ENCODE measurements at places on chromosomes 1 and 21.

DNA sequence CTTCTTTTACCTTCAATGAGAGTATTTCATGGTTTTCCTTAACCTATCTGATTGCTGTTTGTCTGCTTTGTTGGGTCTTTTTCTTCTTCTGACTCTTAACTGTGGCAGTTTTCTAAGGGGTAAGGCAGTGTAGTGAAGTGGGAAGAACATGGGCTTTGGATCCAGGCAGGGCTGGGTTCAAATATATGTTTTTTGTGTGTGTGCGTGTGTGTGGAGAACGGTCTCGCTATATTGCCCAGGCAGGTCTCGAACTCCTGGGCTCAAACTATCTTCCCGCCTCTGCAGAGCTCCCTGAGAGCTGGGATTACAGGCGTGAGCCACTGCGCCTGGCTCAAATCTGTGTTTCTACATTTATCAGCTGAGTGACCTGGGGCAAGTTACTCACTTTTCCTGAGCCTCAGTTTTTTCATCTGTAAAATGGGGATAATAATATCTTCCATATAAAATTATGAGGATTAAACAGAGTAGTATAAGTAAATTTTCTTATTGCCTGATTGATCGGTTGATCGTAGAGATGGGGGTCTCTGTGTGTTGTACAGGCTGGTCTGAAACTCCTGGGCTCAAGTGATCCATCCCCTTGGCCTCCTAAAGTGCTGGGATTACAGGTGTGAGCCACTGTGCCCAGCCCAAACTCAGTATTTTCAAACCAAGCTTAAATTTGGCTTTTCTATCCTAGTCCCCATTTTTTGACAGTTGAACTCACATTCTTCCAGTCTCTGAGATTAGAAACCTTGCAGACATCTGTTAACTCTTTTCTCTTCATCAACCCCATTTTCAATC is 36.0 kb upstream of the MACF1 start:
- no peak for DNase-seq

- no peak for DNase-seq
Measured at GRCh38 chr1:206591226-206591625, 21.0 kb downstream of the EIF2D start.

DNA sequence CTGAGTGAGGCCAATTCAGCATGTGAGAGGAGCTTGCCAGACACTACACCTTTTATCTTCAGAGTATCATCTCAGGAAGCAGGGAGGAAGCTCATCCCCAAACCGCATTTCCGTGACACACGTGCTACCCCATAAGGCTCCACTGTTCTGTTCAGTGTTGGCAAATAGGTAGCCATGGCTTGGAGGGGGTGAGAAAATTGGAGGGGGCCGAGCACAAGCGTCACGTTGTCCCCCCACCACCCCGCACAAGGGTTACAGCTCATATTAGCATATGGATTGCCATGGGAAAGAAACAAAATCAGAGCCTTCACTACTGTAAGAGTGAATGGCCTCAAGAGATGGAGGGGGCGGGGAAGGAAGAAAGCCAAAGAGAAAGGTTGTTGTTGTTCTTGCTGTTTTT is 46.7 kb downstream of the OLIG1 start:
- no peak for DNase-seq

DNA sequence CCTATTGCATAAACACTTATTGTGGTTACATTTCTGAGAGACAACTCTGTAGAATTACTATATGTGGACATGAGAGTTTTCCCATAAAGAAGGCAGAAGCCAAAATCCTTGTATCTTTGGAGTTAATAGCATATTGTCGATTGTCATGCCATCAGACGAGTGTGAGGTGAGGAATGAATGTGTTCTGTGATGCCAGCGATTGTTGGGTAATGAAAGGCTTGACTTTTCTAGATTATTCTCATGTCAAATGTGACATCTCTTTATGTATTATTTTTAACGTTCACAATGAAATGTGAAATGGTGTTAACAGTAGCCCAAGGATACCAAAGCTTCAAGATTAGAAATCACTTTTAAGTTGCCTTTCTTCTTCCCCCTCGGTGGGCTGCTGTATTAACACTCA is 84.9 kb downstream of the C1orf21 start:
- DNase-seq: no peak

DNA sequence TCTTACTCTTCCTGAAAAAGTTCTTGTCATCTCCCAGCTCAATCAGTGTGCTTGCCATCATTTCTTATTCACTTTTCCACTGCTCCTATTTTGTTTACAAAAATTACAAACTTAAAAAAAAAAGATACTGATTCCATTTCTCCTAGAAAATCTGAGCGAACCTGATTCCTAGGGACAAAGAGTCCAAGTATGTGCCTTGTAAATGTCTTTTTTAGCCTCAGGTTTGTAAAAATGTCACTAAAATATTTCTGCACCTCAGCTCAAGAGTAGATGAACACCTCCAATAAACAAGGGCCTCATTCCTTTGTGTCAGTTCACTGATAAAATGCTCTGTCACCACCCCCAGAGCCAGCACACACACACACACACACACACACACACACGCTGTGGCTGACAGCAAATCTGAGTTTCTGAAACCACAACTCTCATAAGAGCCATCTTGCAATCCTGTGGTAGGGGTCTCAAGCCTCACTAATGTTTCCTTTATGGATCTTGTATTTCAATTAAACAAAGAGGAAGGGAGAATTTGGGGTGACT is 299.2 kb downstream of the PBX1 start:
- DNase-seq: no peak

- no peak for DNase-seq
Measured at GRCh38 chr1:89088572-89088971, 23.6 kb upstream of the GBP1 start.

DNA sequence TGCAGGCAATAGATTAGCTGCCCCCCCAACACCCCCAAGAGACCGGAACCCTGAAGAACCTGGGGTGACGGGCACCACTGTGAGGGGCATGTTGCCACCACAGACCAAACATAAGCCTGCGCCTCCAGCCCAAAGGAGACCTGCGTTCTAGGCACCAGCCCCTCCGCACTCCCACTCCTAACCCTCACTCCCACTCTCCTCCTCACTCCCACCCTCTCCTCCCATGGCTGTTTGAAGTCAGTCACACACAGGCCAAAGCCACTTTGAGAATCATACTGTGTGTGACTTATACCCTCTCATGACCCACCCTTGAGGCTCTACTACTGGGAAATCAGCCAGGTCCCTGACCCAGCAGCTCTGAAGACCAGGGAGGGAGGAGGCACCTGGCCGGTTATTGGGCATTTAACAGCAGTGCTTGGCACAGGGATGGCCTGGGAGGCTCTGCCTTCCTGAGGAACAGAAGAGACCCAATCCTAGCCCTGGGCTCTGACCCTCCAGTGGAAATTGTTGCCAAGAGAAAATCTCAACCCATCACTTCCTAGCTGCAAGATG is 43.5 kb downstream of the FBXO2 start:
- DNase-seq: no peak

GRCh38 chr1:220787069-220787619 is 431 bp downstream of the MTARC1 start:
- no peak for DNase-seq

DNA sequence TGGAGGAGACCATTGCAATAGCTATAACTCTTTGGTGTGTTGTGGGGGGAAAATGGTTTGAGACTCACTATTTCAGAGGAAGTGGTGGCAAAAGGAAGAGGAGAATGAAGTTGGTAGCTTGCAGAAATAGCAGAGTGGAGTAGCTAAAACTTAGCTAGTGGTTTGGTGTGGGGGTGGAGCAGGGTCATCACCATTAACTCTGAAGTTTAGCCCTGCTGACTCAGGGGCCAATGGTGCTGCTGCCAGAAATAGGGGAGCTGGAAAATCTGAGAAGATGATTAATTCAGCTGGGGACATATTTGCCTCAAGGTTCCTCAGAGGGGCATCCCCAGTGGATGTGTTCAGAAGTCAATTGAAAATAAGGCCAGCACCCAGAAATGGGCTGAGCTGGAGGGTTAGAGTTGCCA is 65.4 kb downstream of the RUNX1 start:
- no peak for DNase-seq

DNA sequence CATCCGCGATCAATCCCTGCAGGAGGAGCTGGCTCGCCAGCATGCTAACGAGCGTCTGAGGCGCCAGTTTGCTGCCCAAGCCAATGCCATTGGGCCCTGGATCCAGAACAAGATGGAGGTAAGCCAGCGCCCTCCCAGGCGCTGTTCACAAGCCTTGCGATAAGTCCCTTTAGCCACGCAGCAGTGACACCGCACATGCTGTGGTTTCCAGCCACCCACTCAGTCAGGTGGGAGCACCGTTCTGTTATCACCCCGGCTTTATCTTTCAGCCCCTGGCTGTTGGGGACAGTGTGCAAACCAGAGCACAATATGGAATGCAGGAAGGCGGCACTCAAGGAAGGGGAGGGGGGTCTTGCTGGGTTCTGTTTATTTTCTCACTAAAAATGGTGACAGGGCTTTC is 41.1 kb upstream of the MTR start:
- no peak for DNase-seq

- no peak for DNase-seq
Measured at GRCh38 chr1:183080406-183080805, 57.2 kb downstream of the LAMC1 start.

- no peak for DNase-seq
Measured at GRCh38 chr1:59688976-59689375, 125.8 kb upstream of the HOOK1 start.

- no peak for DNase-seq
Measured at GRCh38 chr1:230230948-230231773, 164.1 kb downstream of the GALNT2 start.

DNA sequence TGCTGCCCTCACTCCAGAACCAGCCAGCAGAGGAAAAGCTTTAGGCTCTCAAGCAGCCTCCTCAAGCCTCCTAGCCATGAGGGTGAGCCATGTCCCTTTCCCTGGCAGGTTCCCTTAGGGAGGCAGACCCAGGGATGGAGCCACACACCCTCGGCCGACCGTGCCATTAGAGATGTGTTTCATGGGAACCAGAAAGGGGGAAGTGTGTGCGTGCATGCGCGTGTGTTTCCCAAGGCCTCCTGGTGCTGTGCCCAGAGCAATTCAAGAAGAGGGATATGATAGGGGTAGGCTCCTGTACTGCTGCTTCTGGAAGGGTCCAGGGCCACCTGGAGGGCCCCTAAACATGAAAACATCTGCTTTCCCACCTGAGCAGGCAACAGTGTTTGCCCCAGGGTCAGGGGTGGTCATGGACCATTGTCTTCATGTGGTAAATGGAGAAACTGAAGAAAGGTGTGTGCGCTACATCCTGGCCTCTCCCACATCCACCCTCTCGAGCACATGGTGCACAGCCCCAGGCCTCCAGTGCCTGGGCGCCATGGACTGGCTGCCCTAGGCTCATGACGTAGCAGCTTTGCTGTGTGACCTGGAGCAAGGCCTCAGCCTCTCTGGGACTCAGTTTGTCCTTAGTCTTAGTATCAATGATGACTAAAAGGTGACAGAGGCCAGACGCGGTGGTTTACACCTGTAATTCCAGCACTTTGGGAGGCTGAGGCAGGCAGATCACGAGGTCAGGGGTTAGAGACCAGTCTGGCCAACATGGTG is 48.1 kb downstream of the SYF2 start:
- no peak for DNase-seq
